IPS DF 6.9 (cell line): ENCODE measurements at places on chromosomes 2 and 18.
A peak's percentile ranks its signal among the peaks of the same experiment; 100 is the strongest.

DNA sequence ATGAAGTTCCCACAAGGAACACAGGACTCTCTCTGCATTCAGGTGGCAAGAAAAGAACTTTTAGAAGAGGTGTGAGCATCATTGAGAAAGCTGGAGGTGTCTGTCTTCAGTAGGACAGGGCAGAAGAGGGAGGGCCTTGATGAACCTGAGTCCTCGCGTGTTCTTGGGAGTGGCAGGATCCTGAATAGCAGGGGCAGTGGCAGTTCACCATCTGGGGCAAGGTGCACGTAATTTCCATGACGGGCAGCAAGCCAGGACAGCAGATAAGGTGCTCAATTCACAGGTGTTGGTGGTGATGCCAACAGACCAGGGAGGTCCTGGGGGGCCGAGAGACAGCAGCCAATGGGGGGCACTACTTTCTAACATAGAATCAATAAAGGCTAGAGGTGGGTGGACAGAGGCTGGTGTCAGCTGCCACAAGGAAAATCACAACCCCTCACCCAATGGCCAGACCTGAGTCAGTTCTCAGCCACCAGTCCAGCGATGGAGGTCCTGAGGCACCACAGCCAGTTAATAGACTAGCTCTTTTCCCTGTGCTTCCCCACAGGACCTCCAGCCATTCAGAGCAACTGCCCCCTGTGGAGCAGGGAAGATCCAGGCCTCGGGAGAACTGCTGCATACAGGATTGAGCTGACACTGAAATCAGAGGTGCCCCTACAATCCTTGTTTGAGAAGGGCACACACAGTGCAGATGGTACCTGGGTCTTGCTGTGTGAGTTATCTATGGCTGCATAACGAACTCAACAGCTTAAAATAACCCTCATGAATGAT is 10.9 kb upstream of the HDAC4 start:
- no peak for DNase-seq

- no peak for DNase-seq
These were observed 36.0 kb upstream of the GALNT5 start for GRCh38 chr2:157221394-157221988.

DNA sequence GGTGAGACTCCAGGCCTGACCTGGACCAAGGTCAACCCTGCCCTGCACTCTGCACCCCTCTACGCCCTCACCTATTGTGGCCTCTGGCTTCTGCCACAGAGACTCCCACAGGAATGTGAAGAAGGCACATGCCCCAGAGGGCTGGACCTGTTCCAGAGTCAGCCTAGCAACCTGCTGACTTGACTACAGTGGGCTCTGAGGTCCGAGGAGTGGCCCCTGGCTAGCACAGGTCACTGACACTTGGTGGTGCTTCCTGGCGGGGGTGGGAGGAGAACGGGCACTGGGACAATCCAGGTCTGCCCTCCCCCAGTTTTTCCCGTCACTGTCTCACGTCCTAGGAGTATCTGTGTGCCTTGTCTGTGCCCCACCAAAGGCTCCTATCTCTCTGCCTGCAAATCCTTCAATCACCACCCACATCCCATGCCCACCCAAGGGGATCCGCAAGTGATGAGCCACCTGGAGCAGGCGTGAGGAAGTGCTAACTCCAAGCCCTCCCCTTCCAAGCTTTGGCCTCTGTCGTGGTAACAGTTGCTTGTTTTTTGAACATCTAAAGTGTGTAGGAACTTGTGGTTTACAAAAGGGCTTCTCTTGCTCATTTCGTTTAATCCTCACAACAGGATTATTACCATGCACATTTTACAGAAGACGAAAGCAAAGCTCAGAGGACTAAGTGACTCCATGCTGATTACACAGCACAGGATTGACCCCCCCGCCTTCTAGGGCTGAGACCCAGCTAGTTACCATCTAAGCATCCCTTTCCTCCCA is 86.2 kb downstream of the MCFD2 start:
- no peak for DNase-seq

DNA sequence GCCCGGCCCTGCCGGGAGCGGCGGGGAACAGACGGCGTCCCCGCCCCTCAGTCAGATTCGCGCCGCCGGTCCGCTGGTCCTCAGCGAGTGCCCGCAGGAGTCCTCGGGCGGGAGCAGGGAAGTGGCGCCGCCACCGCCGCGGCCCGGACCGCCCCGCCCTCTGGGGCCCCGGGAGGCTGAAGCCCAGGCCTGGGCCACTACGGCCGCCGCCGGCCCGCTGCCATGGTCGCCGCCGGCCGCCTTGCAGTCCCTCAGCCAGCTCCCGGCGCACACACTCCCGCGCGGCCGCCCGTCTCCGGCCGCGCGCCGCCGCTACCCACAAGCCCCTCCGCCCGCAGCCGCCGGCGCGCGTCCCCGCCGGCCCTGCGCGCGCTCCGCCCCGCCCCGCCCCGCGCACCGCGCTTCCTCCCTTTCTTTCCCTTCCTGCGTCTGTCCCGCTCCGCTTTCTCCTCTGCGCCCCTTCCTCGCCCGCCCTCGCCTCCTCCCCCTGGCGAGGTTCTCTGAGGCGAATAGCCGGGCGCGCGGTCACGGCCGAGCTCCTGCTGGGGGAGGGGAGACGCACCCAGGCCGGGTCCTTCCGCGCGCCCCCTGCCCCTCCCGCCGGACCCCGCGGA is at the start of gene ROCK2:
TSS of gene ROCK2 (minus strand) at position 295 of the 614 bp plus-strand sequence. CDS start 500 bp downstream, outside the sequence.
- peak; percentile 43 for DNase-seq

GRCh38 chr2:230412371-230412711 is 3.7 kb upstream of the SP100 start:
- DNase-seq, result no peak

GRCh38 chr2:67923696-67924095 is 139.1 kb downstream of the C1D start:
- no peak for DNase-seq

- DNase-seq, result no peak
These were observed 3.1 kb downstream of the KDSR start for GRCh38 chr18:63363951-63364350.

GRCh38 chr18:55365342-55365741 is 222.7 kb downstream of the TCF4 start:
- DNase-seq, result no peak

- DNase-seq, result no peak
These were observed 1.6 kb downstream of the TNP1 start for GRCh38 chr2:216858312-216858711.

GRCh38 chr2:9754532-9754887 is 88.8 kb upstream of the TAF1B start:
- no peak for DNase-seq
